HFFc6 (cell line): ENCODE measurements at places on chromosomes 2 and 18. TPM values are rescaled to one million over a fixed set of nuclear protein-coding genes. Genes with fewer than 3 reads are reported as not detected.

The CDCA7 gene
- 5.4 and 7.7 TPM in 2 replicates for total RNA-seq

The DYNAP gene
- total RNA-seq: not detected in 3 replicates

The THUMPD2 gene
- total RNA-seq: 6.4 to 9.5 TPM (median 7.0 TPM) in 3 replicates

The SPDYA gene
- 0.14 to 0.35 TPM (median 0.15 TPM) in 3 replicates for total RNA-seq

The EML6 gene
- 0.24 to 0.66 TPM (median 0.62 TPM) in 3 replicates for total RNA-seq

The GPR35 gene
- total RNA-seq: 0.12 to 0.19 TPM in 2 of 3 replicates, not detected in the other

The MGAT5 gene
- 115 to 130 TPM (median 124 TPM) in 3 replicates for total RNA-seq

The EGR4 gene
- total RNA-seq: not detected in 3 replicates

The AQP12B gene
- not detected in 3 replicates for total RNA-seq

The LIMS1 gene
- 57.8 and 58.4 TPM in 2 replicates for total RNA-seq

DNA sequence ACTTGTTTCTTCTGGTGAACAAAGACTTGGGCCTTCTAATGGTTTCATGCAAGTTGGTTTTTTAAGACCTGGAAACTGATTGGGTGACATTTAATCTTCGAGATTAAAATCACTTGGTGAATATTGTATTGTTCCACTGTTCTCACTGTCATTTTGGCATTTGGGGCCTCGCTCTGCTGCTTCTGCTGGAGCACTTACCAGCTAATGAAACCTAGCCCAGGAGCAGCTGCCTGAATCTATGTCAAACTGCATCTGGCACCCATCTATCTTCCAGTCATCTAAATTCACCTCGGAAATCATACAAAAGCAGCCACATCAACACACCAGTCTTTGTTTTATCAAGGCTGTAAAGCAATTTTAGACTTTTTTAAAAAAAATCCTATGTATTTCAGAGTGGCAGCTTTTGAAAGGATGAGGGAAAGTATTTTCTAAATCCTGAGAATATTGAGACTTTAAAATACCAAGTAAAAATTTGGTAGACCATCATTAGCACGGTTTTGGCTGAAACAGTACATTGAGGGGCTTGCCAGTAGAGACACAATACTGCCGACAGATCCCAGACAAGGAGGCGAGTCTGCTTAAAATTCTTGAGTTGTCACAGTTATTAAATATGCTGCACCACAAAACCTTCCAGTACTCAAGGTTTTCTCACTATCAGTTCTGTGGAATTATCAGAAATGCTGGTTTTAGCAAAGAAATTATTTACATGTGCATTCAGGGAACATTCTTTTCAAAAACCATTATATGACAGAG, 26.1 kb upstream of the SERTAD2 start:
- H3K27ac ChIP-seq: no peak overlapping the region
- peaks cover 34% of the 10 kb centered on the region for H3K4me1 ChIP-seq
- H3K27me3 ChIP-seq: no peaks in the 10 kb centered on the region; the same call in 1 of the 2 replicates
- H3K36me3 ChIP-seq: no peaks in the 10 kb centered on the region
- H3K4me3 ChIP-seq: no peak overlapping the region

GRCh38 chr2:158495175-158495574, 38.4 kb downstream of the PKP4 start:
- no peaks in the 10 kb centered on the region for H3K27me3 ChIP-seq
- H3K4me1 ChIP-seq: peaks cover 72% of the 10 kb centered on the region
- H3K4me3 ChIP-seq: no peak overlapping the region
- no peaks in the 10 kb centered on the region for H3K36me3 ChIP-seq
- H3K27ac ChIP-seq: peak overlapping the region; percentile 47

DNA sequence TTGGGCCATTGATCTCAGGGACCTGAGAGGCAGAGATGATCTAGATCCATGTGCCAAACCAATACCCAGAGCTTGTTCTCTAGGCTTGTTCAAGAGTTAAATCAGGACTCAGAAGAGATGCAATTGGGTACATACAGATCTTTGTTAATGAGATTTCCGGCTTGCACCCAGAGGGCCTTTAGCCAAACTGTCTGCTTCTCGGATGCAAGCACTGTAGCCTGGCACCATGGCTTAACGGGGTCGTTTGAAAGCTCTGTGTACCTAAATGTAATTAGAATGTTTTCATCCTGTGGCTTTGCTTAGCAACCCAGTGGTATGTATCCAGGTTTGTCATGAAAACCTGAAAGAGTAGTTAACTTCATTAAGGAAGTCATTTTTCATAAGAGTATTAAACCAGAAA, 94.2 kb downstream of the TPGS2 start:
- H3K27ac ChIP-seq: no peak overlapping the region; the same call in 1 of the 2 replicates
- peaks cover 6% of the 10 kb centered on the region for H3K4me1 ChIP-seq
- no peak for DNase-seq
- peaks cover 2% of the 10 kb centered on the region for H3K27me3 ChIP-seq

- H3K27me3 ChIP-seq: peaks cover 3% of the 10 kb centered on the region; the same call in 1 of the 2 replicates
- H3K36me3 ChIP-seq: peaks cover 5% of the 10 kb centered on the region; the same call in 1 of the 2 replicates
- no peak for DNase-seq
- H3K4me3 ChIP-seq: no peak overlapping the region
Observed at GRCh38 chr2:7646024-7646423, 728.8 kb downstream of the RNF144A start.

DNA sequence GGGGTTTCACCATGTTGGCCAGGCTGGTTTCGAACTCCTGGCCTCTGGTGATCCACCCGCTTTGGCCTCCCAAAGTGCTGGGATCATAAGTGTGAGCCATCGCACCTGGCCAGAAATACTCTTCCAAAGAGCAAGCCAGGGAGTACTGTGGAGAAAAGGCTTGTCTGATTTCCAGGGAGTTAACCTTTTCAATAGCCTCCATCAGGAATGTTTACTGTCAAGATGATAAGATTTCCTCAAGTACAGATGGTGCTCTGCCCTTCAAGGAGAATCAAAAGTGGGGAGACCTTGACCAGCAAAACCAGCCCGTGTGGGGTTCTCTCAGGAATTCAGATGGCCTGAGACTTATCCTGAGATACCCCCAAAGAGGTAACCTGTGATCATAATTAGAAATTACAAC, 237.2 kb downstream of the PRKCE start:
- H3K4me1 ChIP-seq: peaks cover 29% of the 10 kb centered on the region
- no peaks in the 10 kb centered on the region; the same call in 1 of the 2 replicates for H3K27me3 ChIP-seq
- H3K4me3 ChIP-seq: no peak overlapping the region
- no peaks in the 10 kb centered on the region for H3K36me3 ChIP-seq
- no peak for DNase-seq

DNA sequence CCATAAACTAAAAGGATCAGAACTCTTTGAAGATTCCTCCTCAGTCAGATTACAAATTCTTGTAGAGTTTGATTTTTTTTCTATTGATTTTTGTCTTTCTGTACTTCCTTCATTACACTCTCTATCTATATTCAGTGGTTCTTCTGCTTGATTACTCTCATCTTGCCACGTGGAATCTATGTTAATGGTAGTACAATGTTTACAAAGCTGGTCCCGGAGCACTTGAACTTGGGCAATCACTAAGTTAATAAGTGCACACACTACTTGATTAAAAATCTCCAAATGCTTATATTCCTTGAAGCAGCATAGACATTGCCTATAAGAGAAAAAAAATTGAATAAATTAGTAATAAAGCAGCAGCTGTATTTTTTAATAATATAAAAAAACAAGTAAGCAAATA, 65.1 kb downstream of the USP34 start:
- H3K36me3 ChIP-seq: no peaks in the 10 kb centered on the region; the same call in 1 of the 2 replicates
- peaks cover 3% of the 10 kb centered on the region; the same call in 1 of the 2 replicates for H3K27me3 ChIP-seq
- no peak for DNase-seq
- H3K4me3 ChIP-seq: no peak overlapping the region

DNA sequence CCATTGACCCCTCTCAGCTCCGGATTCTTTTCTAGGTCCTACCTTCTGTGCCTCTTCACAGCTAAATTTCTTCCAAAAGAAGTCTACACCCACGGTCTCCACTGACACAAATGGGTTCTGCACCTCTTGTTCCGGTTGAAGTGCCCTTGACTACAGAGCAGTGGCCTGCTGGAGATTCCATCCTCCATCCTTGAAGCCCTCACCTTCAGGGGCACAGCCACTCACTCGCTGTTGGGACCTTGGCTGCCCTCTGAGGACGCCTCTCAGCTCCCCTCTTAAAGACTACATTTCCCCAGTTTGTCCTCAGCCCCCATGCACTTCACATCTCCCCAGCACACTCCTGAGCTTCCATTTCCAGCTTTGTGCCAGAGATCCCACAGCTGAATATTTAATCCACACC, 226.3 kb downstream of the ATAD2B start:
- no peak for DNase-seq
- H3K4me3 ChIP-seq: no peak overlapping the region
- no peak overlapping the region for H3K27ac ChIP-seq
- H3K4me1 ChIP-seq: peaks cover 7% of the 10 kb centered on the region; the same call in 1 of the 2 replicates
- H3K36me3 ChIP-seq: peaks cover 15% of the 10 kb centered on the region
- no peaks in the 10 kb centered on the region; the same call in none of the 2 replicates for H3K27me3 ChIP-seq

DNA sequence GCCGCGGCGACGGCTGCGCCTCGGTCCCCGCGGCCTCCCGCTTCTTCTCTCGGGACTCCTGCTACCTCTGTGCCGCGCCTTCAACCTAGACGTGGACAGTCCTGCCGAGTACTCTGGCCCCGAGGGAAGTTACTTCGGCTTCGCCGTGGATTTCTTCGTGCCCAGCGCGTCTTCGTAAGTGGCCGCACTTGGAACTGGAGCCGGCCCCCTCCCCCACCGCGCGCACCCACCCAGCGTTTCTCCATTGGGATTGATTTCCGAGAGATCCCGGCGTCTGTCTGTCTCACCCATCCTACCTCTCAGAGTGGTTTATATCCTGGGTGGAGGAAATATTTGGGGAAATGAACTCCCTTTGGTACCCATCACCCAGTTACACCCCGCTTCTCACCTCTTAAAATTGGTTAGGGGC, 498 bp downstream of the ITGAV start:
- no peaks in the 10 kb centered on the region for H3K27me3 ChIP-seq
- peak overlapping the region; percentile 92 for H3K4me3 ChIP-seq
- H3K36me3 ChIP-seq: no peaks in the 10 kb centered on the region
- H3K4me1 ChIP-seq: peaks cover 47% of the 10 kb centered on the region

DNA sequence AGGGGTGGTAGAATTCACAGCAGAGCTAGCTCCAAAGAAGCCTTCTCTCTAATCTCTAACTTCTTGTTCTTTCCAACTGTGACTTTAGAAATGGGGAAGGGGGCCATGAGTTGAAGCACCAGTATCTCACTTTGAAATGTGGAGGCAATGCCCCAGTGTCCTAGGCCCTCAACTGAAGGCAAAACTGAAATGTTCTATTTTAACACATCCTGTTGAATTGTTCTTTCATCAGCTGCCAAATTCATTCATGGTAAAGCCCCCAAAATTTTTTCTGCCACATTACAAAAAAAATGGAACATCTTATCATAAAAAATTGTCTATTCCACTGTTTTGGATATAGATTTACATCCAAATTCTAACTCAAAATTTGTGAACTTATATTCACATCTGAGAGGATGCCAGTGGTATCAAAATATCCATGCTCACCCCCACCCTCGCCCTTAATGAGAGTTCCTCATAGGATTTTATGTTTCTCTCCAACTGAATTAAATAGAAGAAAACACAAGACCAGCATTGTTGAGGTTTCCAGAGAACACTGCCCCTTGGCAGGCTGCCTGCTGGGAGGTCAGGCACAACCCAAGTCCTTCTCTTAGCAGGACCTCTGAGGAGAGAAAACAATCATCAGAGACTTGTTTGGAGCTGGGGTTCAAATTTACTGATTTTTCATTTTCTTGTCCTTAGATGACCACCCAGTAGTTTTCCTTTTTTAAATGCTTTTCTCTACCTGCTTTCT, 147.4 kb upstream of the PGAP1 start:
- no peak for DNase-seq
- H3K27me3 ChIP-seq: no peaks in the 10 kb centered on the region; the same call in 1 of the 2 replicates
- no peaks in the 10 kb centered on the region for H3K36me3 ChIP-seq
- peaks cover 27% of the 10 kb centered on the region for H3K4me1 ChIP-seq

- no peak overlapping the region for H3K4me3 ChIP-seq
- DNase-seq: no peak
- no peaks in the 10 kb centered on the region for H3K27me3 ChIP-seq
- H3K4me1 ChIP-seq: peaks cover 41% of the 10 kb centered on the region
- peaks cover 15% of the 10 kb centered on the region for H3K36me3 ChIP-seq
Observed at GRCh38 chr2:172182624-172183023, 79.9 kb upstream of the DLX2 start.

- H3K27me3 ChIP-seq: no peaks in the 10 kb centered on the region; the same call in 1 of the 2 replicates
- no peak overlapping the region for H3K4me3 ChIP-seq
- H3K4me1 ChIP-seq: peaks cover 38% of the 10 kb centered on the region
- no peaks in the 10 kb centered on the region for H3K36me3 ChIP-seq
- no peak for DNase-seq
Observed at GRCh38 chr2:190767821-190768220, 112.8 kb upstream of the GLS start.

DNA sequence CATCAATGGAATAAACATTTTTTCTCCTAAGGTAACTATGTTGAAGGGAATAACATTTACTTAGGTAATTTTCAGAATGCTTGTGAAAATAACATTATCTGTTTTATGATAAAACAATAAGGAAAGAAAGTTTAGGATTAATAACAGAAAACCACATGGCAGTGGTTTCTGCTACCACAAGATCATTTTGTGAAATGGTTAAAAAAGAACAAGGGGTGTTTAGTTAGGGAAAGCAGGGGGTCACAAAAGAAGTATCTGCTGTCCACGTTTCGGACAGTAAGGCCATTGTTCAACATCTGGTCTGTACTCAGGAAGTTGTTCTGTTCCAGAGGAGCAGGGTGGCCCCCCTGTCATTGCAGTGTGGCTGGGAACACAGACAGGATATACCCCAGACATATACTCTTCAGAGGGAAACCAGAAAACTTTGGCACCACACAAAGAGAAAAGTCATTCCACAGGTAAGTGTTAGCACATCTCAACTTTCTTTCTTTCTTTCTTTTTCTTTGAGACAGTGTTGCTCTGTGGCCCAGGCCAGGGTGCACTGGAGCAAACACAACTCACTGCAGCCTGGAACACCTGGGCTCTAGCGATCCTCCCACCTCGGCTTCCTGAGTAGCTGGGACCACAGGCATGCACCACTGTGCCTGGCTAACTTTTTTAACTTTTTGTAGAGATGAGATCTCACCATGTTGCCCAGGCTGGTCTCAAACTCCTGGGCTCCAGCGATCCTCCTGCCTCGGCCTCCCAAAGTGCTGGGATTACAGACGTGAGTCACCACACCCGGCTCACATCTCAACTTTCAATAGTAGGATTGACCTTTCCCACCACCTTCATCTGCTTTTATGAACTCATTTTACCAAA, 14.8 kb upstream of the ARL5A start:
- peaks cover 10% of the 10 kb centered on the region for H3K27me3 ChIP-seq
- no peaks in the 10 kb centered on the region for H3K36me3 ChIP-seq
- no peak for DNase-seq
- no peak overlapping the region for H3K27ac ChIP-seq
- no peak overlapping the region for H3K4me3 ChIP-seq
- H3K4me1 ChIP-seq: no peaks in the 10 kb centered on the region

GRCh38 chr2:170503971-170504809, 210.9 kb upstream of the SP5 start:
- H3K27me3 ChIP-seq: no peaks in the 10 kb centered on the region; the same call in 1 of the 2 replicates
- DNase-seq: no peak
- H3K27ac ChIP-seq: no peak overlapping the region
- no peaks in the 10 kb centered on the region for H3K4me1 ChIP-seq
- no peak overlapping the region for H3K4me3 ChIP-seq
